ENCODE measurements at places on chromosomes 3 and 15.

DNA sequence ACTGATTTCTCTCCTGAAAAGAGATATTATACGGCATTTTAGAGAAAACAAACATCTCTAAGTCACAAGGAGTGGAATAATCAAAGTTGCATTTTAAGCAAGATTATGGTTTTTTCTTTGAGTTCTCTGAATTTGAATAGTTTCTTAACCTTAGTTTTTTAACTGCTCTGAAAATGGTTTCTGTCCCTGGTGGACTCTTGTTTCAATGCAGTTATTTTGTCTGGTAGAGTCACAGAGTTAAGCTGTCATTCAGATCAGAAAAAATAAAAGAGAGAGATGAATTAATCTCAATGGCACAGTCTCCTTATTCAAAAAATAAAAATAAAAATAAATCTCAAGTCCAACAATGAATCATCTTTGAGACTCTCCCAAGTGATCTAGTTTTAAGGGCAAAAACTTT lies 19.0 kb downstream of the AGTR1 start:
- no peak for DNase-seq

- DNase-seq: no peak
Observed at GRCh38 chr3:66484106-66484844, 16.5 kb downstream of the LRIG1 start.

DNA sequence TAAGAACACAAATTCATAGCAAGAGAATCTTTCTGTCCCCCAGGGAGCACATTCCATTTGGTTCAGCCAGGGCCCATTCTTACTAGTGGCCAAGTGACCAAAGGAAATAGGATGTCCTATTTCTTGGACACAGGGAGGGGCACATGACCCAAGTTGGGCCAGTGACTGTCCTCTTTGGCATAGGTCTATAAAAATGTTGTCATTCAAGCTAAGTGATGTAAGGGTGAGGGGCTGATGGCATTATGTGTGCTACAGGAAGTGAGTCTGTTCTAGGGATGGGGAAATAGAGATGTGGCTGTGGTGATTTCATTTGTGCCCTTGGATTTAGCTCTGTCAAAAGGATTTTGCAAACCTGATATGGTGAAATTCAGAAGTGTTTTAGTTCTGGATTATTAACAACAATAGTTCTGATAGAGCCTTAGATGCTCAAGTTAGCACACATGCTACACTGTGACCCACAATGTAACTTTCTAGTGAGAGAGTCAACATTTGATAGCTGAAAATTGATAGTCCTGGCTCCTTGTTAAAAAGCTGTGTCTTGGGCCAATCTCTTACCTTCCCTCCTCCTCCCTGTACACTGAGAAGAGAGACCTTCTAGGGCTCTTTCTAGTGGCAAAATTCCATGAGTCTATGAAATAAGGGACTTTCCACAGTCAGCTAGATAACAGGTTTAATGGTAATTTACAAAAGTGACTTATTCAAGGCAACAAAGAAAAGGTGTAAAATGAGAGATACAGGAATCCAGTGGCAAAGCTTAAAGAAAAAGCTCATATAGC lies 117.2 kb downstream of the THRB start:
- DNase-seq: no peak

- no peak for DNase-seq
Observed at GRCh38 chr3:59246719-59247401, 197.0 kb upstream of the CFAP20DC start.

DNA sequence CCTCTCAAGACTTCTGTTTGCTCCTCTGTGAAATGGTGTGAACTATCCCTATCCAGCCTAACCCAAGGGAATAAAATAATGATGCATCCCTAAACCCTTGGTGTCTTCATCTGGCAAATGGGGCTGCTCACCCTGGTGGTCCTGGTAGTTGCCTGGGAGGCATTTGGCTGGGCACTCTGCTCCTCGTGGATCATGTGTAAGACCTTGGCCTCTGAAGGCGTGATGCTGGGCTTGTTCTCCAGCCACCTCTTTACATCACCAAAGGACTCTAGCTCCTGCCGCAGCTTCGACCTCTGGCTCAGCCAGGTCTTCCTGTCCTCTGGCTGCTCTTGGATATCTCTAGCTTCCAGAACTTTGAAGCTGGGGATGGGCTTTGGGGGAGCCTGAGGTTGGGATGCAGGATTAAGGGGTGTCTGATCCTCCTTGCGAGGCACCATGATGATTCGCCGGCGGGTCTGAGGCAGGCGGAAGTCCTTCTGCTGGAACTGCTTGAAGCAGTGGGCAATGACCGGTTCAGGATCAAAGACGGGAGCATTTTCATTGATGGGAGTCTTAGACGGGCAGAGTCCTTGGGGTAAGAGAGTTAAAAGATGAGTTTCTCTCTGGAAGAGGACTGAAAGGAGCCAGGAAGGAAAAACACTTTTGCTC lies 7.1 kb downstream of the EFCAB12 start:
- no peak for DNase-seq

Measured in T follicular helper cell (primary cell).